ENCODE measurements at places on chromosomes 3 and 15. TPM values are rescaled to one million over a fixed set of nuclear protein-coding genes. Genes with fewer than 3 reads are reported as not detected.

RHCG gene
- not detected for total RNA-seq

WNT5A gene
- 224 TPM for total RNA-seq

HTR3E gene
- total RNA-seq = not detected

C3orf52 gene
- 12.5 TPM for total RNA-seq

MYRIP gene
- not detected for total RNA-seq

ALDH1L1 gene
- not detected for total RNA-seq

MTHFS gene
- total RNA-seq = 8.3 TPM

INSYN1 gene
- total RNA-seq = 0.18 TPM

BCHE gene
- total RNA-seq = 1.6 TPM

Data from IMR-90 (cell line).